ENCODE measurements at places on chromosomes 1 and 21.

GRCh38 chr1:1407636-1408318 lies 684 bp upstream of the MRPL20 start:
- H3K4me3 ChIP-seq, result peak overlapping the region; percentile 99
- DNase-seq, result no peak
- H3K4me1 ChIP-seq, result peaks cover 21% of the 10 kb centered on the region
- H3K27me3 ChIP-seq, result no peaks in the 10 kb centered on the region

DNA sequence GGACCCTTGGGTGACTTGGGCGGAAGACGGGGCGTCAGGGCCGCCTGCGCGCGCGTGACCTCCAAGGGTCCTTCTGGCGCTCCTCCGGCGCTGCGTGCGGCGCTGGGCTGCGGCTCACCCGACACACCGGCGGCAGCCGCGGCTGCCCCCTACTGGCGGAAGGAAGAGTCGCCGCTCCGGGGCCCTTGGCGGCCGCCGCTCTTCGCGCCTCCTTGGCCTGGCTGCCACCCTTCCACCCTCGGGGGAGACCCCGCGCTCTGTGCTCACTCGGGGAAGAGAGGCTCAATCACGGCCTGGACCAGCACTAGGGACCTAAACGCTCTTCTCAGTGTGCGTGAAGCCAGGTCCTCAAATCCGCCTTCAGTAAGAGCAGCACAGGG lies 89.7 kb downstream of the DMRTA2 start:
- peak; percentile 26 for DNase-seq
- peaks cover 6% of the 10 kb centered on the region for H3K4me1 ChIP-seq
- H3K27me3 ChIP-seq, result peaks cover 8% of the 10 kb centered on the region
- no peak overlapping the region for H3K27ac ChIP-seq

DNA sequence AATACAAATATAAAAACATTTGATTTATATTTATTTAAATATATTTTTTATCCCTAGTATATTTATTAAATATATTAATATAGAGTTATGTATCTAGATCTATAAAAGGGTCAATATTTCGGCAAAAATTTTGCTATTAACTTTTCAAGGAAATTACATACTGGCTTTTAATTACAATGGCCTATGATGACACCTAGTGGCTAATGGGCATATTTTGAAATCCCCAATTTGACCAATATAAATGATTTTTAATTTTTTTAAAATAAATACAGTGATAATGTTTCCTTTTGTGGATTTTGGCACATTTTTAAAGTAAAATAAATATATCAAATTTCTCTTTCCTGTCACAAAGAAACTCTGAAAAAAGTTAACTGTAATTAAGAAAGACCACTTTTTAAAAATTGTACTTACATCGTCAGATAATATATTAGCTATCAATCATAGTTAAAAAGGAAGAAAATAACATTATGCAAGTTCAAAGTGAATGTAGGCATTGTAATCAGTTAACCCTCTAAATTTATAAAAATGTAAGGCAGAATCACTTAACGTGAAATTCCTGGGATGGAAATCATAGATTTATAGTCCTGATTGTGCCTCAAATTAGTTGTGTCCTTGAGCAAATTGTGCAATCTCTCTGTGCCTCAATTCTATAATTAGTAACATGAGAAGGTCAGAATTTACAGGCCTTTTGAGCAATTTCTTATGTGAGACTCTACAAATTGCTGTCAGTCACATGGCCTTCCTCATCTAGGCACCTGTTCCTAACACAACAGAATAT lies 25.6 kb upstream of the RGS13 start:
- H3K4me1 ChIP-seq, result no peaks in the 10 kb centered on the region
- H3K27me3 ChIP-seq, result no peaks in the 10 kb centered on the region
- H3K36me3 ChIP-seq, result no peaks in the 10 kb centered on the region
- no peak overlapping the region for H3K4me3 ChIP-seq
- DNase-seq, result peak; percentile 11

GRCh38 chr1:103517380-103518047 lies 8.0 kb upstream of the RNPC3 start:
- no peak overlapping the region for H3K4me3 ChIP-seq
- no peaks in the 10 kb centered on the region for H3K36me3 ChIP-seq
- H3K27me3 ChIP-seq, result no peaks in the 10 kb centered on the region
- no peak overlapping the region for H3K27ac ChIP-seq
- H3K4me1 ChIP-seq, result no peaks in the 10 kb centered on the region

GRCh38 chr21:33069994-33070743 lies at the start of gene OLIG1:
OLIG1 (plus strand) TSS chr21:33070141; CDS start chr21:33070247, 106 bp downstream.
- H3K36me3 ChIP-seq, result no peaks in the 10 kb centered on the region
- H3K27me3 ChIP-seq, result peaks cover 60% of the 10 kb centered on the region
- DNase-seq, result peak; percentile 35
- peak within 1 kb of the TSS; percentile 41 for H3K4me3 ChIP-seq

- no peak for DNase-seq
- no peak overlapping the region for H3K4me3 ChIP-seq
- H3K27ac ChIP-seq, result no peak overlapping the region
- no peaks in the 10 kb centered on the region for H3K4me1 ChIP-seq
- H3K36me3 ChIP-seq, result no peaks in the 10 kb centered on the region
Observed at GRCh38 chr1:218332416-218332815, 12.7 kb upstream of the TGFB2 start.

GRCh38 chr1:2876846-2877245 lies 75.4 kb upstream of the TTC34 start:
- no peak overlapping the region for H3K4me3 ChIP-seq
- no peaks in the 10 kb centered on the region for H3K36me3 ChIP-seq
- H3K4me1 ChIP-seq, result no peaks in the 10 kb centered on the region
- no peaks in the 10 kb centered on the region for H3K27me3 ChIP-seq
- DNase-seq, result no peak

DNA sequence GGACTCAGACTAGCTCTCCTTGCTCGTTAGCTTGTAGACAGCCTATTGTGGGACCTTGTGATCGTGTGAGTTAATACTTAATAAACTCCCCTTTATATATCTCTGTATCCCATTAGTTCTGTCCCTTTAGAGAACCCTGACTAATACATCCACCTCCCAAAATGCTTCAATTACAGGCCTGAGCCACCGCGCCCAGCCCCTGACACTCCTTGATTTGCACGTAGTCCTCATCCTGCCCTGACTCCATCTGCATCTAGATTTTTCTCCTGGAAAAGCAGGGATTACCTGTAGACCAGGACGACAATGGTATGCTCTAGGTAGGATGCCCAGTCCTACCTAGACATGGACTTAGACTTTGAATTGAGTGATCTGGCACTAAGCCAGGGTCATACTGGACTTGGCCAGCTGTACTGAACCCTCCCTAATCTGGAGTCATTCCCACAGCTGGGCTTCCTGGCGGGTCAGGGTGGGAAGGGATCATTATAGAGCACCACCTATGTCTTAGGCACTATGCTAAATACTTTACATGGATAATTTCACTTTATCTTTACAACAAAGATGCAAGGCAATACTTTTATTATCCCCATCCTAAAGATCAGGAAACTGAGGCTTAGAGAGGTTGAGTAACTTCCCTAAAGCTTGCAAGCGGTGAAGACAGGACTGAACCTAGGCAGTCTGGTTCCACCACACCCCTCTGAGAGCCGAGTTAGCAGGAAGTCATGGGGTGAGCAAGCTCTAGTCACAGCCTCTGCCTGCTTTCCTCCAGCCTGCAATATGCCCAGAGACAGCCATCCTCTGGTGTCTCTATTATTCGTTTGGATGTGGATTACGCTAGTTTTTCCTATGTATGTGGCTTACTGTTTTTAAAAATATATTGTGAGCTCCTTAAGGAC lies 89.4 kb downstream of the DTL start:
- H3K27me3 ChIP-seq, result no peaks in the 10 kb centered on the region
- no peaks in the 10 kb centered on the region for H3K4me1 ChIP-seq
- DNase-seq, result no peak
- H3K27ac ChIP-seq, result no peak overlapping the region

DNA sequence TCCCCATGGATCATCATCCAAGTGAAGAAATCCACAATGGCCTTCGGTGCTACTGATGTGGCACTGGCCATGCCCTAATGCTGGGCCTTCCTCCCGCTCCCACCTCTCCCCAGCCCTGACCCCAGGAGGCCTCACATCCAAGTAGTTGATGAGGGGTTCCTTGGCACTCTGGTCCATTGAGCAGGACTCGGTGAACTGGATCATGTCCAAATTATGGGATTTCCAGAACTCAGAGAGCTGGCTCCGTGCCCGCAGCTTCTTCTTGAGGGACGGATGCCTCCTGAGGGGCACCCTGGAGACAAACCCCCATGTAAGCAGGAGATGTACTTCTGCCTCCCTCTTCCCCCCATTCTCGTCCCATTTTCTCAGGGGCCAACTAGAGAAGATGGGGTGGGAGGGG lies 929 bp downstream of the CTSE start:
- H3K36me3 ChIP-seq, result no peaks in the 10 kb centered on the region
- no peak for DNase-seq
- H3K27me3 ChIP-seq, result no peaks in the 10 kb centered on the region
- H3K4me3 ChIP-seq, result no peak overlapping the region

- H3K4me1 ChIP-seq, result no peaks in the 10 kb centered on the region
- no peaks in the 10 kb centered on the region for H3K36me3 ChIP-seq
- H3K4me3 ChIP-seq, result no peak overlapping the region
- H3K27me3 ChIP-seq, result no peaks in the 10 kb centered on the region
Observed at GRCh38 chr1:204314171-204314892, 45.4 kb downstream of the PLEKHA6 start.

DNA sequence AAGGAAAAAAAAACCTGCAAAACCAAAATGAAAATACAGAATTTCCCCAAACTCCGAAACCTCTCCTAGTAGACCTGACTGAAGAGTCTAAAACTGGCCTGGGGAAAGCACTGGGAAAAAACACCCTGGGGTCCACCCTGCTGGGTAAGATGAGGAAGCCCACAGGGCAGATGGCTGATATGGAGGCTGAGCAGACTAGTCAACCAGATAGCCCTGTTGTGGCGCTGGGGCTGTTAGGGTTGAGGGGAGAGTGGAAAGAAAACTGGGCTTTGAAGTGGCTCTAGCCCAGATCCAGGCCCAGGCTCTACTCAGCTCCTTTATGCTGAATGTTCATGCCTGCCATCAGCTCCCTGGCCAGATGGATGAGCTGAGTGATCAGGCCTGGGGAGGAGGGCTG lies 6.8 kb upstream of the SLAMF1 start:
- H3K27me3 ChIP-seq, result no peaks in the 10 kb centered on the region
- no peak for DNase-seq
- no peaks in the 10 kb centered on the region for H3K36me3 ChIP-seq

- no peaks in the 10 kb centered on the region for H3K4me1 ChIP-seq
- no peaks in the 10 kb centered on the region for H3K27me3 ChIP-seq
- no peaks in the 10 kb centered on the region for H3K36me3 ChIP-seq
- no peak for DNase-seq
- H3K4me3 ChIP-seq, result no peak overlapping the region
Observed at GRCh38 chr21:38170704-38171682, 85.8 kb upstream of the KCNJ15 start.

DNA sequence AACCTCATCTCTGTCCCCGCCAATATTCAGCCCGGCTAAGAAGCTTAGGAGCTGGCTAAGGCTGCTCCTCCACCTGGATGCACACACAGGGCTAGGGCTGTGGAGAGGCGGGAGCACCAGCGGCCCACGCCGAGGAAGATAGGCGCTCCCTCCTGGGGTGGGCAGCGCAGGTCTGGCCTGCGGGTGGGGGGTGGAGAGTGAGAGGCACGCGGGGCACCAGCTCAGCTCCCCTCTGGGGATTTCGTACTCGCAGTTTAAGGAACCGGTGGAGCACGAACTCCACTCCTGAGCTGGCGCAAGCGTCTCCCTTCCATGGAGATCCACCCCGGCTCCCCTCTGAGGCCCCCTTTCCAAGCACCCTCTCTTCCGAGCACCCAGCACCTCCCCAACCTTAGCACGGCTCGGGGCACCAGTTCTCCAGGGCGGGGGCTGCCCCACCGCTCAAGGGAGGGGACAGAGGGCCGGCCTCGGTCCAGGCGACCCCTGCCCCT lies 433 bp upstream of the KAZN start:
- H3K4me3 ChIP-seq, result peak overlapping the region; percentile 43
- no peak for DNase-seq
- peaks cover 15% of the 10 kb centered on the region for H3K4me1 ChIP-seq
- peaks cover 37% of the 10 kb centered on the region for H3K27me3 ChIP-seq

Measured in thymus (tissue), 14 donors.